ENCODE measurements at places on chromosomes 4 and X. TPM values are rescaled to one million over a fixed set of nuclear protein-coding genes. Genes with fewer than 3 reads are reported as not detected.

The SSX2 gene
- not detected for total RNA-seq

The MXD4 gene
- total RNA-seq = 59.8 TPM

The CLTRN gene
- total RNA-seq = 1.6 TPM

The PRDM5 gene
- total RNA-seq = 15.7 TPM

The TLR6 gene
- total RNA-seq = 0.56 TPM

The CFAP299 gene
- total RNA-seq = not detected

The MAGEB17 gene
- total RNA-seq = 0.26 TPM

The AMMECR1 gene
- total RNA-seq = 19.3 TPM

The OTUD6A gene
- total RNA-seq = not detected

The PHOX2B gene
- 0.36 TPM for total RNA-seq
